ENCODE measurements at places on chromosomes 2 and 18.

GRCh38 chr2:146228466-146229058, 1616.3 kb upstream of the ACVR2A start:
- no peak for DNase-seq

- DNase-seq = peak; percentile 65
These were observed 16.2 kb downstream of the ATOH8 start for GRCh38 chr2:85769983-85770362.

GRCh38 chr2:27909901-27910300, 19.4 kb downstream of the BABAM2 start:
- DNase-seq = no peak

DNA sequence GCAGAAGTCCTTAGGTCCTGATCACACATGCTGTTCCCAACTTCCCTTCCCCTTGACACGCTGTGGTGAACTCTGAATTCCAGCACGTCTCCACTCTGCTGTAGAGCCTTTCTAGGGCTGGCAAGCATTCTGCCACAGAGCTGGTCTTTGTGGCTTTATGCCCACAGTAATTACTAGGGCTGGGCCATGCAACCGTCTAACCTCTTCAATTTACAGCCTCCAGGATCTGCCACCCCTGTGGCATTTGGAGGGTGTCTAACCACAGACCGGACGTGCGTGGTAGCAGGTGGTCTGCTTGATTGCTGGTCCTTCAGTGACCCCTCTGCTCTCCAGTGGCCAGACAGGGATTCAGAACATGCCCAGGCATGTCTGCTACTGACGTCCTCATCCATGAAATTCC, 43.1 kb upstream of the TGFA start:
- no peak for DNase-seq

- no peak for DNase-seq
These were observed 39.3 kb upstream of the NRXN1 start for GRCh38 chr2:51071191-51071590.

- DNase-seq = peak; percentile 30
These were observed 481 bp downstream of the DCDC2C start for GRCh38 chr2:3703757-3704355.

- no peak for DNase-seq
These were observed 57.7 kb downstream of the ROCK2 start for GRCh38 chr2:11286749-11287148.

GRCh38 chr18:34957864-34958259, 83.4 kb upstream of the MAPRE2 start:
- DNase-seq = no peak

DNA sequence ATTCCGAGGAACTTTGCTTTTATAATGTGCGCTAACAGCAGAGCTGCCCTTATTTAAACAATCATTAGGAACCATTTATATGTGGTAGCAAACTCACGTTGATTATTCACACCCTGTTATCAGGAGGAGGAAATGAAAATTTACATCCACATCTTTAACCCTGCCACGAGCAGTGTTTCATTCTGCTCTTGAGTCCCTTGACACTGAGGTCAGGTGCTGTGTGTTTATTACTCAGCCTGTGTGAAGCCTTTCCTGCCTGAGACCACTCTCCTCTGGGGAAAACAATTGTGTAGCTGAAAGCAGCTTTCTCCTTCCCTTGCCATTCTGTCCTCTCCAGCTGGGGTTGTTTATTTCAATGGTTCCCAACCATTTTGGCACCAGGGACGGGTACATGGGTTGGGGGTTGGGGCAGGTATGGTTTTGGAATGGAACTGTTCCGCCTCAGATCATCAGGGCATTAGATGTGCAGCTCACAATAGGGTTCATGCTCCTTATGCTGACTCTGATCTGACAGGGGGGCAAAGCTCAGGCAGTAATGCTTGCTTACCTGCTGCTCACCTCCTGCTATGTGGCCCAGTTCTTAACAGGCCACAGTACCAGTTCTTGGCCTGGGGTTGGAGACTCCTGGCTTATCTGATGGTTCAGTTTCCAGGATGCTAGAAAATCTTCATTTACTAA, 651.1 kb downstream of the TDRD15 start:
- peak; percentile 1 for DNase-seq

DNA sequence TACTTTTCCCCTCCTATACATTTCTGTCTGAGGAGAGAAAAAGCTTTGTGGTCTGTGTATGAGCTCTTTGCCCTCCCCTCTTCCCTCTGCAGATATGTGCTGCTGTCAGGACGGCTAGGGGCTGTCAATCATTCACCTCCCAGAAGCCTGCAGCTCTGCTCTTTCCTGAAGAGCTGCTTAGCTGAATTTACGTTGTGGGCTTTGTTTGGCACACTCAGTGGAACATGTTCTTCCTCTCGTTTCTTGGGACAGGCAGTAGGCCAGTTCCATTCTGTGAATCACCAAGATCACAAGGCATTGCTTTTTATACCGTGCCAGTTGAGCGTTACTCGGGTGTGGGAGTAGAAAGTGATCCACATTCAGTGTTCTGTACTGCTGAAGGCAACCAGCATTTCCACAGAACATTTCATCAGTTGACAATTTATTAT, 136.7 kb downstream of the LAMA3 start:
- no peak for DNase-seq

DNA sequence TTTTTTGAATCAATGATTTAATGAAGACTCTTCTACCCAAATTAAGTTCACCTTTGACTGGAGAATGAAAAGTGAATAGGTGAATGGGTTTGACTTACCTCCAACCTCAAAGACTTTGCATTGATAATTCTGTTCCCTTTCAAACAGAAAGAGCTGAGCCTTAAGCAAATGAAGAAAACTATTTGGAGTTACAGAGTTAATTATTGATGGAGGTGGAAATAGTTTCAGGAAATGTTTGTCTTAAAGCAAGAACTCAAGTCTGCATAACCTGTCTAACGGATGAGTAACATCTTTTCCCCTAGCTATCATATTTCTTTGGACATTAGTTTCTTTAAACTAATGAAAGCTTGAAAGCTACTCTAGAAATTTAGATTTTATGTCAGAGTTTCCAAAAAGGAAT, 166.5 kb downstream of the CERS6 start:
- DNase-seq = no peak

DNA sequence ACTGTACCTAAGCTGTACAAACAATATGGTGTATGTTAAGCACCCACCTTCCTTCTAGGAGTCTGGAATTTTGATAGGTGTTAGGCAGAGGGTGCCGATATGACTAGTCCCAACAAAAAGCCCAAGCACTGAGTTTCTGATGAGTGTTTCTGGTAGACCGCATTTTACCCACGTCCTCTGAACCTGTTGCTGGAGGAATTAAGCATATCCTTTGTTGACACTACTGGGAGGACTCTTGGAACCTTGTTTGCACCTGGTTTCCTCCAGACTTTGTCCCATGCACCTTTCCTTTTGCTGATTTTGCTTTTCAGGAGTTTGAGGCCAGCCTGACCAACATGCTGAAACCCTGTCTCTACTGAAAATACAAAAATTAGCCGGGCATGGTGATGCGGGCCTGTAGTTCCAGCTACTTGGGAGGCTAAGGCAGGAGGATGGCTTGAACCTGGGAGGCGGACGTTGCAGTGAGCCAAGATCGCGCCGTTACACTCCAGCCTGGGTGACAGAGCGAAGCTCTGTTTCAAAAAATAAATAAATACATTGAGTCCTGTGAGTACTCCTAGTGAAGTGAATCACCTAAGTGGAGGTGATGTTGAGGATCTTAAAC, 11.4 kb upstream of the SPAST start:
- no peak for DNase-seq

DNA sequence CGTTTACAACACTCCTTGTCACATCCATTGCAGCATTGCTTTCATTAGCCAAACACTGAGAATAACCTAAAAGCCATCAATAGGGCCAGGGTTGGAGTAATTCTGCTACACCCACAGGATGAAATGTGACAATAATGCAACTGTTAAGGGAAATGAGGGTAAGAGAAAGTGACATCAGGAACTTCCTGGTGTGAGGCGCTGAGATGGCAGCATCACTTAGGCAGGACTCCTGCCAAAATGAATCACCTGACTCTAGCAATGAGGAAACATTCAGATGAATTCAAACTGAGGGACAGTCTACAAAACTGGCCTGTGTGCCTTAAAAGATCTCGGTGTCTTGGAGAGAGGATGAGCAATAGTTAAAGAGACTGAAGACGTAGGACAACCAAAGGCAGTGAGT, 115.6 kb upstream of the AGAP1 start:
- no peak for DNase-seq

DNA sequence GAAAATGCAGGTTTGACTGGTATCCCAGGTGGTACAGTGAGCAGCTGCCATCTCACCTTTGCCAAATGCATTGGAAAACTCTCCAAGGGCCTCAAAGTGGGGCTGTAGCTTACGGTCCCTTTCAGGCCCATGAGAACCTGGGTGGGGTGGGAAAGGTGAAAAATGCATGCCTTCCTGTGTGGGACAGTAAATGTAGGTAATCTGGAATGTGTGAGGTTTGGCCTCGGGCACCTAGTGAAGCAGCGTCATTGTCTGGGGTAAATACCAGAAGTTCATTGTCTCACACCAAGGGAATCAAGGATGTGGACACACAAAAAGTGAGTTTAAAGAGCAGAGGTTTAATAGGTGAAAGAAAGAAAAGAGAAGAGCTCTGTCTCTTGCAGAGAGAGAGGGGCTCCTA, 36.6 kb downstream of the TIMM21 start:
- peak; percentile 64 for DNase-seq

DNA sequence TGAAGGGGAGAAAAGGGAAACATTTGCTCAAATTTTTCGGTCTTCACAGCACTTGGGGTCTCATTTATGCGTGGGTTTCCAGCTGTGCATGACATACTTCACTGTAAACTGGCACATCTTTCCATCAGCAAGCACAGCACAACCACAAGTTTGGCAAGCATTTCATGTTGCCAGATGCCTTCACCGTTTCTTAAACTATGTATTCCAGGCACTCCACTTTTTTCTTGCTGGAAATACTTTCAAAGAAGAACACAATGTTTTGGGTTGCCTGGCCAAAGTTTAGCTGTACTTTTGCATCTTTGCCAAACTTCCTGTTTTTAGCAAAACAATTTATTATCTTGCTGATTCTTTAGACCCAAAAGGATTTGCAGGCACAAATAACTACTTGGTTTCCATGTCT, 194.6 kb upstream of the MEIS1 start:
- no peak for DNase-seq

GRCh38 chr2:37869771-37870170, 55.3 kb upstream of the RMDN2 start:
- DNase-seq = no peak

DNA sequence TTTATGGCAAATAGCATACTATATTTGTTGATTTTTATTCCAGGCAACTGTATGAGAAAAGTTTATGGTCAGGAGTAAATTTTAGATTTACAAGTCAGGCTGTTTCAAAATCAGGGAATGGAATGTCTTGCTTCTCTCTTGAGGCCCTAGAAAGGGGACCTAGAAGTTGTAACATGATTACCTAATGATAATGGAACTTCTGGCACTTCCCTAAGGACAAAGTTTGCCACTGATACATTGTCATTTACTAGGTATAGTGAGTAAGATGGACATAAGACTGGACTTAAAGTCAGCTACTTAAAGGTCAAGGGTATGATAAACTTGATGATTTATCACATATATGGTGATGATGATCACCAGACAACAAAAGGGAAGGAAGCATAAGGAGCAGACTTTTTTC, 103.3 kb upstream of the VRK2 start:
- DNase-seq = no peak

DNA sequence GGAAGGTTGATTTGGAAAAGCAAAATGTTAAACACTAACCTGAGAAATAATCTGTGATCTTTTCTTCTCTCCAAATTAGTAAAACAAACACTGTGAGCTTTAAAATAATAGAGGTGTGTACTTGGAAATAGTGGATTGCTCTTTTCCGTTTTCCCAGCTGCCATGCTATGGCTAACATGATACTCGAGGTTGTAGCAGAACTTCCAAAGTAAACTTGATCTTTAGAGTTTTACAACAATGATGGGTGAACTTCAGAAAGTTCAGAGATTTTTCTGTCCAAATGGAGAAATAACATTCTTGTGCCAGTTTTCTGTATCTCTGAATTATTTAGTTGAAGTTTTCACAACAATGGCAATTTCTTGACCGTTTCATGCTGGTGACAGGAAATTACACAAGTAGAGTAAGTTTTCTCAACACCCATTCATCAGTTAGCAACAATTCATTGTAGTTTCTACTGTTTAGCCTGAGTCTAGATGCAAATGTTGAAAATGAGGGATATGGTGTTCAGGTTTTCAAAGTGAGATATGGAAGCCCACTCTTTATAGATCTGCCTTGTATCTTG, 135.3 kb upstream of the CTAGE1 start:
- DNase-seq = no peak

- DNase-seq = no peak
These were observed 159.0 kb upstream of the HAAO start for GRCh38 chr2:42951263-42951938.

GRCh38 chr18:58892488-58892887, 27.8 kb downstream of the ZNF532 start:
- no peak for DNase-seq

- DNase-seq = peak; percentile 56
These were observed 7.9 kb downstream of the CROCC2 start for GRCh38 chr2:240913810-240914644.

DNA sequence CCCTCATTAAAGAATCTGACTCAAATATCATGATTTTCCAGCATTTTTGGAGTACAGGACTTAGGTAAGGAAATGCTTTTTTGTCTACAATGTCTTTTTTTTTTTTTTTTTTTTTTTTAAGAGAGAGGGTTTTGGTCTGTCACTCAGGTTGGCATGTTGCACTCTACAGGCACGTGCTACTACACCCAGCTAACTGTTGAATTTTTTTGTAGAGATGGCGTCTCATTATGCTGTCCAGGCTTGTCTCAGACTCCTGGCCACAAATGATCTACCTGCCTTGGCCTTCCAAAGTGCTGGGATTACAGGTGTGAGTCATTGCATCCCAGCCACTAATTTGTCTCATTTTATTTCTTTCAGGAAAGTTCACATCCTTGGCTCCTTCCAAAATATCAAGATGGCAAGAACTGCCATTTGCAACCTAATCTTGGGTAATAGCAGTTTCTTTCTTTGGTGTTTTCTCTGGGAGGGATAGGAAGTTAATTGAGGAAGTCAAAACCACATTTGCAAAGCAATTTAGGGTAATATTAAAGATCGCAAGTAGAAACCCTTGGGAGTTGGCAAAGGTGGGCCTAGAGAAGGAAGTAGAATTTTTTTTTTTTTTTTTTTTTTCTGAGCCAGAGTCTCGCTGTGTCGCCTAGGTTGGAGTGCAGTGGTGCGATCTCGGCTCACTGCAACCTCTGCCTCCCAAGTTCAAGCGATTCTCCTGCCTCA, 15.5 kb downstream of the PNO1 start:
- DNase-seq = no peak

GRCh38 chr2:43737097-43737854, 36.6 kb upstream of the DYNC2LI1 start:
- no peak for DNase-seq

- DNase-seq = no peak
These were observed 28.4 kb upstream of the NEB start for GRCh38 chr2:151762694-151763093.

- no peak for DNase-seq
These were observed 614.6 kb upstream of the NXPH2 start for GRCh38 chr2:139394801-139395200.

- peak; percentile 67 for DNase-seq
These were observed 125.1 kb downstream of the TANC1 start for GRCh38 chr2:159093497-159093896.

GRCh38 chr2:61125798-61126197, 36.2 kb upstream of the C2orf74 start:
- DNase-seq = no peak

GRCh38 chr18:57976230-57976773, 67.7 kb upstream of the NEDD4L start:
- DNase-seq = no peak
